ENCODE measurements at places on chromosomes 13 and 19. TPM values are rescaled to one million over a fixed set of nuclear protein-coding genes. Genes with fewer than 3 reads are reported as not detected.

DNA sequence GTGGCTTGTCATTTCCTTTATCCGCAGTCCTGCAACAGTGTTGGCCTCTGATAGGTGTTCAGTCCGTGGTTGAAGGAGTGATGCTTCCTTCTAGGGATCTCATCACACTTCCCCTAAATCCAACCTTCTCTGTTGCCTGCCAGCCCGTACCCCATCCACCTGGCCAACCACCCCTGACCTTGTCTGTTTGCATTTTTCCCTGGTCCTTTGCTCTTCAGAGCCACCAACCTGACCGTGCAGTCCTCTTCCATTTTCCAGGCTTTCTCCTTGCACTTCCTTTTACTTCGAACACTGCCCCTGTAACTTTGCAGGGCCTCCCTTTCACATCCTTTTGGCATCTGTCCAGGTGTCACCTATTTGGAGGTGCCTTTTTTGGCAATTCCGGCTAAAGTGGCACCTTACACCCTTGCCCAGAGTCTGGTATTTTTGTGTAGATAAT is 696 bp downstream of the ZNF460 start:
- DNase-seq = peak; percentile 26

- DNase-seq = no peak
Measured at GRCh38 chr19:3114018-3114726, 20.0 kb downstream of the GNA11 start.

DNA sequence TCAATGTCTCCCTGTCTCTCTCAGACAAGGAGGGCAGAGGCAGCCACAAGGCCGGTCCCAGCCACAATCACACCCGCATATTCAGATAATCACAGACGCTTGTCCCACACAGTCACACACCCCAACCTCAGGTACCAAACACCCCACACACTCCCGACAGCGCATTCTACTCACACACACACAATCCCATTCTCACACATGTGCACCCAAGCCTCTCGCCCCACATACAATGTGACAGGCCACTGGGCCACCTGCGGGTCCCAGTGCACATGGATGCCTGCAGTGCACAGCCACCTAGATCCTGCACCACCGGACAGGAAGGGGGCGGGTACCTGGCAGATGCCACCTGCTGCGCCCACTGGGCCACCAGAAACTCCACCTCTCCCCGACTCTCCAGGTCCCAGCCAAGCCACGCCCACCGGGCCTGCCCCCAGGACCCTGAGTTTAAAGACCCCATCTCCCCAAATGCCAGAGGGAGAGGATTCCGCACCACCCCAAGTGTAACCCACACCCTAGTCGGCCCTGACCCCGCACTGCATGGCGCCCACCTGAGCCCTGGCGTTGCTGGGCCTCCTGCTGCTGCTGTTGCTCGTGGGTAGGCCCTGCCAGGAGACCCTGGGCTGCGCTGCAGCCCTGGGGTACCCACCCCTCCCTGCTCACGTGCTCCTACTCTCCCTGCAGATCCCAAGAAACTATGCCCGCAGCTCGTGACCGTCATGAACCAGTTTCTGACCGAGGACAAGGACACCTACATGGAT is 10.6 kb downstream of the SCGB2B2 start:
- DNase-seq = no peak

DNA sequence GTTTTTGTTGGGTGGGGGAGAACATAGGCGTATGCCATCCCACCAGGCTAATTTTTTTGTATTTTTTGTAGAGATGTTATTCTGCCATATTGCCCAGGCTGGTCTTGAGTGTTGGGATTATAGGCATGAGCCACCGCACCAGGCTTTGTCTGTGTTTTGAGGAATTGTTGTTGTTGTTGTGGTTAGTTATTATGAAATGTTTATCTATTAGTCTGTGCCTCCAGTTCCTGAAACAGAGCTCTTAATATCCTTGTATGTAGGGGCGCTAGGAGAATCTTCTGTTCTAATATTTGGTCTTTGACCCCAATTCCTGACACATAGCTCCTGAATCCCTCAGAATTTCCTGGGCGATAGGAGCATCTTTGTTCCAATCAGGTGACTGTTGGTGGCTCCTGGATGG is 5.6 kb upstream of the LATS2 start:
- DNase-seq = no peak

- DNase-seq = no peak
Measured at GRCh38 chr19:46040952-46041500, at the start of gene IGFL4. Gene IGFL4 (minus strand): TSS chr19:46041002. CDS start chr19:46040962, 40 bp downstream.

- DNase-seq = peak; percentile 25
Measured at GRCh38 chr19:40424637-40425449, 949 bp downstream of the SERTAD1 start.

- peak; percentile 51 for DNase-seq
Measured at GRCh38 chr19:38862321-38863059, 12.7 kb upstream of the HNRNPL start.

- DNase-seq = no peak
Measured at GRCh38 chr13:77623806-77624205, 73.7 kb upstream of the SLAIN1 start.

GRCh38 chr13:21501686-21502085 is 42.6 kb upstream of the ZDHHC20 start:
- no peak for DNase-seq

DNA sequence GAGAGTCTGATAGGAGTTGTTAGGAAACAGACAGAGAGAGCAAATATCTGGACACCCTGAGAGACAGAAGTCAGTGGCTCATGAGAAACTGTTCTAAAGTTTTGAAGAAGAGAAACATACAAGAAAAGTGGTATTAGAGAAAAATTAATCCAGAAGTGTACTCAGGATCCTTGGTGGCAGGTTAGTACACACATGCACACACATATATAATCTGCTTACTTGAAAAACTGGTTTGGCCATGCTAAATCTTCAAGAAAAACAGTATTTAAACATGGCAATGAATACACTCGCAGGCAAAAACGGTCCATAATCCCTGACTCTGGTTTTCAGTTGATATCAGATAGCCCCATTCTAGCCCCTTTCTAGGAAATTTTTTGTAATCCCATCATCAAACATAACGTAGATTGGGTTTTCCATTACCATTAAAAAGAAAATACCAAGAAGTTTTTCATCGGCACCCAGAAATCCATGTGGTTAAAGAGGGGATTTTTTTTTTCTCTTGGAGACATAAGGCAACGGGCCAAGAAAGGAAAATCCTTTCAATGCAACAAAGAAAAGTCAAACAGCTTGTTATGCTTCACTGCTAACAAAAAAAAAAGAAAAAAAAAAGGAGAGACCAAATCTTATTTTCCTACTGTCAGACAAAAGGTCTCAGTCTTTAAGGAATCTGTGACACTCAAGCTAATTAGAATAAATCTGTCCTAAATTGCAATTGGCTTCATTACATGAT is 178.0 kb upstream of the MIR17HG start:
- no peak for DNase-seq

DNA sequence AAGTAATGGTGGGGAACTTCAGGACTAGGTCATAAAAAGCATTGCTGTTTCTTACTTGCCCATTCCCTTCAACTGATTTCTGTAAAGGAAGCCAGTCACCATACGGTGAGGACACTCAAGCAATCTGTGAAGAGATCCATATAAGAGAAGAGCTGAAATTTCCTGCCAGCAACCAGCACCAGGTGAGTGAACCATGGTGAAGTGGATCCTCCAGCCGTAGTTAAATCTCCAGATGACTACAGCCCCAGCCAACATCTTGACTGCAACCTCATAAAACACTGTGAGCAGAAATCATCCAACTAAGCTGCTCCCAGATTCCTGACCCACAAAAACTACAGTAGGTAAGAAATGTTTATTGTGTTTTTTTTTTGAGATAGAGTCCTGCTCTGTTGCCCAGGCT is 3.8 kb upstream of the SLC6A16 start:
- no peak for DNase-seq

- no peak for DNase-seq
Measured at GRCh38 chr13:34805347-34805746, 136.7 kb upstream of the NBEA start.

GRCh38 chr19:2027361-2027760 is 11.8 kb upstream of the BTBD2 start:
- DNase-seq = no peak

- DNase-seq = peak; percentile 43
Measured at GRCh38 chr13:76764429-76764828, 121.8 kb downstream of the KCTD12 start.

- peak; percentile 21 for DNase-seq
Measured at GRCh38 chr13:23547000-23547590, 23.1 kb upstream of the TNFRSF19 start.

DNA sequence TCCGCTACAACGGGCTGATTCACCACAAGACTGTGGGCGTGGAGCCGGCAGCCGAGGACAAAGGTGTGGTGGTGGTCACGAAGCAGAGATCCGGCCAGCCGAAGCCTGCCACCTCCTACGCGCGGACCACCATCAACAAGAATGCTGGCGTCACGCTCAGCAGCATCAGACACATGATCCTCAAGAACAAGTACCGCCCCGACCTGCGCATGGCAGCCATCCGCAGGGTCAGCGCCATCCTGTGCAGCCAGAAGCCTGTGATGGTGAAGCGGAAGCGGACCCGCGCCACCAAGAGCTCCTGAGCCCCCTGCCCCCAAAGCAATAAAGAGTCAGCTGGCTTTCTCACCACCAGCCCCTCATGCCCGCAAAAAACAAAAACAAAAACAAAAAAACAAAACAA is 34.4 kb downstream of the ZNF44 start:
- DNase-seq = no peak

DNA sequence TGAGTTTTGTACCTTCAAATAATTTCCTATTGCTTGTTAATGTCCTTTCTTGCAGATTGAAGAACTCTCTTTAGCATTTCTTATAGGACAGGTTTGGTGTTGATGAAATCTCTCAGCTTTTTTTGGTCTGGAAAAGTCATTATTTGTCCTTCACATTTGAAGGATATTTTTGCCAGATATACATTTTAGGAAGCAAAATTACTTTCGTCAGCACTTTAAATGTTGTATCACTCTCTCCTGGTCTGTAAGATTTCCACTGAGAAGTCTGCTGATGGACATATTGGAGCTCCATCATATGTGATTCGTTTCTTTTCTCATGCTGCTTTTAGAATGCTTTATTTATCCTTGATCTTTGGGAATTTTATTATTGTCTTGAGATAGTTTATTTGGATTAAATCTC is 105.5 kb downstream of the TNFSF13B start:
- no peak for DNase-seq

DNA sequence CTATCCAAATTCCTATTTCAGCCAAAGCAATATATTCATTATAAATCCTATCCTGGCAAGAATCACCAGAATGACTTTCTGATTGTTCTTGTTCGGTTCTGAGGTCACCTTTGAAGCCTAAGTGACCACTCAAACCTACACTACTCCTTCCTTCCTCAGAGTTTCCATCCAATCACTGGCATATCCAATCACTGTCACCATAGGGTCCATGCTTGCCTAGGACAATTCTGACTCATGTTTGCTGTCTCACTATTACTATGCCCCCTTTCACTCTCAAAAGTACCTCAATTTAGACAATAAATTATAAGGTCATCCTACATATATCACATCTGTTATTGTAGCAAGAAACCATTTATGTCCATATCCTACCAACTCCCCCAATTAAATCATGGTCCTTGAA is 58.9 kb downstream of the UBL3 start:
- no peak for DNase-seq

GRCh38 chr19:7257148-7258040 is 36.8 kb downstream of the INSR start:
- DNase-seq = peak; percentile 89

- DNase-seq = no peak
Measured at GRCh38 chr13:34430294-34430693, 511.8 kb upstream of the NBEA start.

GRCh38 chr13:52187029-52187423 is 27.6 kb upstream of the NEK3 start:
- no peak for DNase-seq

DNA sequence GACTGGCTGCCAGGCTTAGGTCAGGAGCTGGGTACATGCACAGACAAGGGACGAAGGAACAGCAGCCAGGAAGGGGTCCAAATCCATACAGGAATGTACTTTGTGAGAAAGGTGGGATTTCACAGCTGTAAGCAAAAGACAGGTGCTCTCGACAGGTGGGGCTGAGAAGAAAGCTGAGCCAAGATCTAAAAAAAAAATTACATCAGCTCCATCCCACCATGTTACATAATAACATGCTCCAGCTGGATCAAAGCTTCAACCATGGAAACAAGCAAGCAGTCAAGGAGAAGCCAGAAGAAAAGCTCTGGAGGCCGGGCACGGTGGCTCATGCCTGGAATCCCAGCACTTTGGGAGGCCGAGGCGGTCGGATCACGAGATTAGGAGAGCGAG is 8.0 kb downstream of the UBXN6 start:
- DNase-seq = no peak

DNA sequence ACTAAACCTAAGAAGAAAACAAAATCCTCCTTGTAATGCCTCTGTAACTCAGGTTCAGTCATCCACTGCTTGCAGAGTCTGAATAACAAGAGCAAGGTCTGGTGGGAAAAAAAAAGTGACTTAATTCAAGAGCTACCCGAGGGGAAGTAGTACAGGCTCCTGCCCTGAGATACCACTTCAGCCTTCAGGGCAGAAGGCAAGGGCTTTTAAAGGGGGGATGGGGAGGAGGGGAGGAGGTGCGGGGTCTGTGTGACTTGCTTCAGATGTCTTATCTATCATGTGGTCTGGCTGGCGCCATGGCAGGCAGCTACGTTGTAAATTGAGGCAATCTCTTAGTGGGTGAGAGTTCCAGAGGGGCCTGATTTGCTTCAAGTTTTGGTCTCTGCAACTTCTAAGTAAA is 66.7 kb downstream of the LRRC63 start:
- no peak for DNase-seq

DNA sequence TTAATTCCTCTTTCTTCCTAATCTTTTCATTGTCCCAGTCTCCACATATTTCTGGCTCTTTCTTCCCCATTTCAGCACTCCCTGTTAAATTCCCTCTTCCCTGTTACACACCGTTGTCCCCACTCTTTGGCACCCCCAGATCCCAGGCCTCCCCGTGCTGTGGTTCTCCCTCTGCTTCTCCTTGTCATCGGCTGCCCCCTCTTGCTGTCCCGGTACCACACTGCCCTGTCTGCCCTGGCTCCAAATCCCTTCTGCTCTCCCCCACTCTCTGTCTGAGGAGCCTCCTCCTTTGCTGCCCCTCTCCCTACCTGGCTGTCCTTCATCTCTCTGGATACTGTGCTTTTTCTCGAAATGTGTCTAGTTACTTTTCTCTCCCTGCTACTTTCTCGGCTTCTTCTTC is 983 bp downstream of the ZNF415 start:
- DNase-seq = peak; percentile 49

The SIGLEC9 gene
- total RNA-seq = 10.1 TPM

The ZNF723 gene
- not detected for total RNA-seq

The PALM3 gene
- not detected for total RNA-seq

The GRIN2D gene
- 0.32 TPM for total RNA-seq

The TTC9B gene
- total RNA-seq = not detected

The ANGPTL4 gene
- total RNA-seq = 14.9 TPM

Measured in adrenal gland (tissue), 19 donors.